ENCODE measurements at places on chromosomes 1 and 21.

DNA sequence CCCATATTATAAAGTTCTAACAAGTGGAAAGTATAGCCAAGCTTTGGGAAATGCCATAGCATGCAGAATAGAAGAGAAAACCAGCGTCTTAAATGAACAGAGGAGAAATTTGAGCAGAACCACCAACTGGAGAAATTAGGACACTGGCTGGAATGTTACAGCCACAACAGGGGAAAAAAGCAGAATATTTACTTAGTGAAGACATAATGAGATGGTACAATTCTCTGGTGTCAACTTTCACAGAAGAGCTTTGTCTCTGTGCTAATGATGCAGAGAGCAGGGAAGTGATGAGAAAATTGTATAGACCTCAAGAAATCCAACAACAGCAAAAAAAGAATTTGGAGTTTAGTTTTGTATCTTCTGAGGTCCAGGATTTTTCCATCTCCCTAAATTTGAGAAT lies 249.7 kb downstream of the KIF26B start:
- no peak for DNase-seq

DNA sequence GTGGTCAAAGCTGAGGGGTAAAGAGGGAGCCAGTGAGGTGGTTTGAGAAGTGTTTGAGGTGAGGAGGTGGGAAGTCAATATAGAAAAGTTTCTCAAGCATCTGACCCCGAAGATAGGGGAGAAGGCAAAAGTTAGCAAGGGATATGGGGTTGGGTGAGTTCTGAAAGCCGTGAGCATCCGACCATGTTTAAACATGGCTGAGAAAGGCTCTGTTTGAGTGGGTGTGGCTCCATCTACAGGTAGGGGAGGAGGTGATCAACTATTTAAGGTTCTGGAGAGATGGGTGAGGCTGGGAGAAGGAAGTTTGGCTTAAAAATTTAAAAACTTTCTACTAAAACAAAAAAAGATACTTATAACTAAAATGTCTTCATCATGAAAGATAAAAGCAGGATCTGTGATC lies 273.8 kb downstream of the KCNJ6 start:
- no peak for DNase-seq

GRCh38 chr1:78143152-78143551 lies 97.4 kb downstream of the GIPC2 start:
- no peak for DNase-seq

- DNase-seq = no peak
Observed at GRCh38 chr21:42651515-42652401, 1.7 kb upstream of the PDE9A start.

DNA sequence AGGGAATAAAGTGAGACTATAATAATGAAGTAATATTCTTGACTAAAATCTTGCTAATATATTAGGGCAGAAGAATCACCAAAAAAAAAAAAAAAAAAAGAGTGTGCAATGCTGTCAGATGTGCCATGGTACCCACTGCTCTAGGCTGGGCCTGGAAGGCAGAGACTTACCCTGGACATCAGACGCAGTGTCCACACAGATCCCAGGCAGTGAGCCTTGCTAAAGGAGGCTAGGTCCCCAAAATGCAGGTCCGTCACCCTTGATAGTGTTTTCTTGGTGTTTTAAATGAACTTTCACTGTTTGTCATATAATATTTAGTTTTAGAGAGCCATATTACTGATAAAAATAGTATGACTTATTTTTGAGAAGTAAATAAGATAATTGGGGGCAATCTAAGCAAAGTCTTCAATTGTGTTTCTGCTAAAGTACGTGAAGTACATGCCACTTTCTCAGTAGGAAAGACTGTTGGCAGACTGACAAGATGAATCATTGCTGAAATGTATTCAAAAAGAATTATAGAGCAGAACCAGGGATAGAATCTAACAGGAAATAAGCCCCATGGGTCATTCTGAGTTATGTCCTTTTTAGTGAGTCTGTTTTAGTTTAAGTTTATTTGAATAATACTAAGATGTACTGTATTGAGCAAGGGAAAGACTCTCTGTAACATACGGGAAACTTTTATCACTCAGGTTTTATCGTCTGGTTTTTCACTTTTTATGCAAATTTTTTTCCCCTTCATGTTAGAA lies 74.6 kb upstream of the PDC start:
- DNase-seq = no peak

DNA sequence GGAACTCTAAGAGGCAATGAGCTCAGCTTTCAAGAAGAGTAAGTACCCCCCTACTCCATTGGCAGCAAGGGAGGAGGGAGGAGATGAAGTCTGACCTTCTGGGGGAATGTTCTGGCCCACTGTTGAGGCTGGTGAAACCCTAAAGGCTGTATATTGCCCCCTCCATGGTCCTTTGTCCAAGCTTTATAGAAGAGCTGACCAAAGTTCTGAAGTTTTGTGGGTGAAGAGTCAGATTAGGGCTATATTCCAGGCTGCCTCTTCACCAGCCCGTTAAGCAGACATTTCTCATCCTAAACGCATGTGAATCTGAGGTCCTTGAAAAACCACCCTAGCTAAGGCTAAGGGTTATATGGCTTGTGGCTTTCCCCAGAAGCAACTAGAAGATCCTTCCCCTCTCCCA lies 1.4 kb downstream of the C1orf94 start:
- no peak for DNase-seq

DNA sequence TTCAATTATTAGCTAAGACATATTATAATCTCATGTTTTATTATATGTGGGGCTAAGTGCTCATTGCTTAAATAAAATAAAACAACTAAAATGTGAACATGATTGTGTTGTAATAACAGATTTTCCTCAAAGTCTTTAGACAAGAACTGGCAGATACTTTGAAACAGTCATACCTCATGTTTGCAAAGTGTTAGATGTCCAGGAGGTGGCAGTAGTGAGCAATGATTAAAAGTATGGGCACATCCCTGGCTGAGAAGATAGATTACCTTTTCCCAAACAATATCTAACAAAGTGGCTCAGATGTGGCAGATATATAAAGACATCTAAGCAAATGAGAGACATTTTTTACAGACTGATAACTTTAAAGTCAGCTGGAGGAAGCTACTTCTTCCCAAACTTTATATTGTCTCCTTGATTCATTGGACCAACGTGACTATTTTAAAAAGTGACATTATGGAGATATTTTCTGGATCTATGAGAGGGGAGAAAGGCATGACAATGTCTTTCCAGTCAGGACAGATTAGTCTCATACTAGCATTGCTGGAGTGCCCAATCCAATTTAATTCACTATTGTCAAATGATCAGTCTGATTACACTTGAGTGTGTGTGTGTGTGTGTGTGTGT lies 269.8 kb downstream of the S1PR1 start:
- no peak for DNase-seq

GRCh38 chr1:56527548-56528302 lies 51.6 kb downstream of the PLPP3 start:
- DNase-seq = no peak

GRCh38 chr1:11727119-11727518 lies 8.8 kb upstream of the AGTRAP start:
- DNase-seq = no peak

- no peak for DNase-seq
Observed at GRCh38 chr1:84266748-84267147, 34.8 kb upstream of the SAMD13 start.

- DNase-seq = no peak
Observed at GRCh38 chr21:28703861-28704260, 288.8 kb downstream of the LTN1 start.

DNA sequence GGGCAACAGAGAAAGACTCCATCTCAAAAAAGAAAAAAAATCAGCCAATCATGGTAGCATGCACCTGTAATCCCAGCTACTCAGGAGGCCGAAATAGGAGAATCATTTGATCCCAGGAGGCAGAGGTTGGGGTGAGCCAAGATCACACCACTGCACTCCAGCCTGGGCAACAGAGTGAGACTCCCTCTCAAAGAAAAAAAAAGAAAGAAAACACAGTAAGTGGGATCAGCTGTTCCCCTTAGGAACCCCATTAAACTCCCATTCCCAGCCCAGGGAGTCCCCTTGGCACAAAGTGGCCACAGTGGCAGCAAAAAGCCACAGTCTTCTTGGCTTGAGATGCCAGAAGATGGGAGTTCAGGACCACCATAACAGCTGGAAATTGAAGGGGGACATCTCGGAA lies 9.1 kb downstream of the TMEM50B start:
- no peak for DNase-seq

DNA sequence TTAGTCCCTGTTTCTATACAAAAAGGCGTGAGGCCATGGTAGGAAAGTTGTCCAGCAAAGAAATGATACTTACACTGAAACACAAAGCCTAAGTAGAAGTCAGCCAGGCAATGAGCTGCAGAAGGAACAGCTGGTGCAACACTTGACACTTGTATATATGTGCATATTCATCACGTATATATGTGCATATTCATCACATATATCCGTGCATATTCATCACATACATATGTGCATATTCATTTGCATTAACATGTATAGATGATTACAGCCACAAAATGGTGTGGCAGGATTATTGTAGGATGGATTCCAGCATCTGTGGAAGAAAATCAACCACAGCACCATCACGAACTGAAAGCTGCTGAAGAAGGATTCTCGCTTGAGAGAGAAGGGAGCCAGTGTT lies 189.0 kb upstream of the RGS18 start:
- DNase-seq = no peak

DNA sequence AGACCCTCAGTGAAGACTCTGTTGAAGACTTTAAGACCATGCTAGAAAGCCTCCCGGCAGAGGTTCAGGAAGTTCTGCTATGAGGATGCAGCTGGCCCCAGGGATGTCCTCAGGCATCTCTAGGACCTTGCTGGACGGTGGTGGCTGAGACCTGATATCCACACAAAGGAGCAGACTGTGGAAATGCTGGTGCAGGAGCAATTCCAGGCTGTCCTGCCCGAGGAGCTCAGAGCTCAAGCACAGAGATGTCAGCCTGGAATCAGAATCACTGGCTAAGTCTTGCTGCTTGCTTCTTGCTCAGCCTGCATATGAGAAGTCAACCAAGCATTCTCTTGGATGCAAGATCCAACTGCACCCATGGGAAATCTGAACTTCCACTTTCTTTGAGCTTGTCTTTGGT lies 22.0 kb upstream of the CDC42 start:
- no peak for DNase-seq

DNA sequence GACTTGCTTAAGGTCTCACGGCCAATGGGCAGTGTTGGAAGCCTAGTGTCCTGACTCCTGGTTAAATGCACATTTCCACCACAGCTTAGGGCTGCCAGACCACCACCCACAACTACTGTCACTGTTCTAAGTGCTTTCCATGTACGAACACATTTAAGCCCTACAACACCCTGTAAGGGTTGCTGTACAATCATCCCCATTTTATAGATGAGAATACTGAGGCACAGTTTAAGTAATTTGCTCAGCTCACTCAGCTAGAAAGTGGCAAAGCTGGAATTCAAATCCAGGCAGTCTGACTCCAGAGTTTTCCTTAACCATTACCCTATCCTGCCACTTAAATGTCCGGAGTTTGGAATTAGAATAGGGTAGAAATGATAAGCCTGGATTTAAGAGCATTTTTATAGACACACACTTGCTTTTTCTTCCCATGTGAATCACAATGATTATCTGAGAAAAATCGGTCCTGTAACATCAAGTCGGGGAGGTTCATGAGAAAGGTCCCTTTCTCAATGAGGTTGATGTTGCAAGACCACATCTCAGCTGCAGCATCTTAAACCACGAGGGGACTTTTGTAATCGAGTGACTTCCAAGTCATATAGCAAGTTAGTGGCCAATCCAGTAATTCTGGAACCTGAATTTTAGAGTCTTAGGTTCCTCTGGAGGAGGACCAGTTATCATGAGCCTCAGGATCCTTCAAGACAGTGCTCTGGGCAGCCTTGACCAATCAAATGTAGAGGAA lies 8.6 kb downstream of the E2F2 start:
- DNase-seq = no peak

DNA sequence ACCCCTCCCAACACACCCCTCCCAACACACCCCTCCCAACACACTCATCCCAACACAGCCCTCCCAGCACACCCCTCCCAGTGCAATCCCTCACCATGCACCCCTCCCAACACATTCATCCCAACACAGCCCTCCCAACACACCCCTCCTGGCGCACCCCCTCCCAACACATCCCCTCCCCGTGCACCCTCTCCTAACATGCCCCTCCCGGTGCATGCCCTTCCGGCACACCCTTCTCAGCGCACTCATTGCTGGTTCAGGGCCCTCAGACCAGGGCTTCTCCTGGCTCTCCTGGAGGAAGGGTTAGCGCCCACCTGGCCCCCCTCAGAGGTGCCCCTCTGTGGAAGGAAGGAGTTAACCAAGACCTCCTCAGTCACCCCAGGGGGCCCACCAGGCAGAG lies 74.5 kb upstream of the ARHGEF16 start:
- DNase-seq = no peak

GRCh38 chr1:61318319-61319125 lies 236.2 kb downstream of the NFIA start:
- DNase-seq = no peak

DNA sequence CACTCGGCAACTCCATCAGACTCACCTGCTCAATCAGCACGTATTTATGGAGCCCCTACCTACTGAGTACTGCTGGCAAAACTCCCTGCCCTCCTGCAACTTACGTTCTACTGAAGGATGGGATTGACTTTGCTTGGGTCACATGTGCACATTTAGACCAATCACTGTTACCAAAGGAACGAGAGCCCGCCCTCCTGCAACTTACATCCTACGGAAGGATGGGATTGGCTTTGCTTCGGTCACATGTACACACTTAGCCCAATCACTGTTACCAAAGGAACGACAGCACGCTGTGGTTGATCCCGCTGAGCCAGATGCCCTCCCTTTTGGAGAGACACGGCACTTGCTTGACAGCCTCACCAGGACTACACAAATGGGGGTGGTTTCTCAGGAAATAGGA lies 46.0 kb downstream of the UBIAD1 start:
- DNase-seq = no peak

- DNase-seq = no peak
Observed at GRCh38 chr1:109659145-109659544, 3.2 kb downstream of the GSTM4 start.
